Activated T-helper 17 cell treated with anti-CD3 and anti-CD28 coated beads, Interleukin-2, amount 50 U/mL, for 72 hours (primary cell): ENCODE measurements at places on chromosomes 1 and 21. TPM values are rescaled to one million over a fixed set of nuclear protein-coding genes. Genes with fewer than 3 reads are reported as not detected.

- no peak for ATAC-seq
These were observed 22.2 kb upstream of the ABL2 start for GRCh38 chr1:179251675-179252074.

DNA sequence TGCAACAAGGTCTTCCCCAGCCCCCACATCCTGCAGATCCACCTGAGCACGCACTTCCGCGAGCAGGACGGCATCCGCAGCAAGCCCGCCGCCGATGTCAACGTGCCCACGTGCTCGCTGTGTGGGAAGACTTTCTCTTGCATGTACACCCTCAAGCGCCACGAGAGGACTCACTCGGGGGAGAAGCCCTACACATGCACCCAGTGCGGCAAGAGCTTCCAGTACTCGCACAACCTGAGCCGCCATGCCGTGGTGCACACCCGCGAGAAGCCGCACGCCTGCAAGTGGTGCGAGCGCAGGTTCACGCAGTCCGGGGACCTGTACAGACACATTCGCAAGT is 3.8 kb downstream of the ZBTB18 start:
- no peak for ATAC-seq

GRCh38 chr1:163459539-163459938 is 137.8 kb downstream of the NUF2 start:
- ATAC-seq, result no peak

Gene SYT14
- not detected for total RNA-seq

Gene FCN3
- total RNA-seq, result not detected

GRCh38 chr1:117843791-117844190 is 85.6 kb downstream of the GDAP2 start:
- no peak for ATAC-seq

Gene PCP4
- total RNA-seq, result not detected

DNA sequence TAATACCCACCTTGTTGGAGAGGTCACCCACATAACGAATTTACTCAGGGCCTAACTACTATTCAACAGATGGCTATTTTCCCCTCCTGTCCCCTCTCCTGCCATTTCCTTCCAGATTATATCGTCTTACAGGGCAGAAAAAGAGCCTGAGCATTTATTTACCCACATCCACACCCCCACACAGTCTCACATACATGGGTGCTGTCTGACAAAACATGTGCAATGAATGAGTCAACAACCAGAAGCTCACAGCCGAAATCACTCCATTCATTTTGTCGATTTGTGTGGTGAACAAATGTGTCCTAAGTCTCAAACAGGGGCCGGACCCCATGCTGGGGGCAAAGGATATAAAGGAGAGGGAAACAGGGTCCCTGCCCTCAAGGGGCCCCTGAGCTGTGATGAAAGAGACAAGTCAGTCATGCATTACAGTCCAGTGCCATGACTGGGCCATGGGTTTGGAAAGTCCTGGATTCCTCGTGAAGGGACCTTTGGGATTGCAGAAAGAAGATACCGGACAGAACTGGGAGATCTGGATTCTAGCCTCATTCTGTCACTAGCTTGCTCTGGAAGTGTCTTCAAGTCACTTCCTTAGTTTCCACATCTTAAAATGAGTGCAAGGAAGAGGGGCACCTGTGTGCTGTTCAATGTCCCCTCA is 16.4 kb upstream of the ZNF683 start:
- peak; percentile 53 for ATAC-seq

Gene LCE1E
- not detected for total RNA-seq

GRCh38 chr1:89563957-89564604 is 39.5 kb downstream of the LRRC8B start:
- ATAC-seq, result no peak
